ENCODE measurements at places on chromosomes 1 and 21.
A peak's percentile ranks its signal among the peaks of the same experiment; 100 is the strongest.

- DNase-seq, result no peak
Measured at GRCh38 chr21:45618287-45618686, 25.2 kb upstream of the PCBP3 start.

- no peak for DNase-seq
Measured at GRCh38 chr1:44812822-44813543, 4.7 kb downstream of the BTBD19 start.

DNA sequence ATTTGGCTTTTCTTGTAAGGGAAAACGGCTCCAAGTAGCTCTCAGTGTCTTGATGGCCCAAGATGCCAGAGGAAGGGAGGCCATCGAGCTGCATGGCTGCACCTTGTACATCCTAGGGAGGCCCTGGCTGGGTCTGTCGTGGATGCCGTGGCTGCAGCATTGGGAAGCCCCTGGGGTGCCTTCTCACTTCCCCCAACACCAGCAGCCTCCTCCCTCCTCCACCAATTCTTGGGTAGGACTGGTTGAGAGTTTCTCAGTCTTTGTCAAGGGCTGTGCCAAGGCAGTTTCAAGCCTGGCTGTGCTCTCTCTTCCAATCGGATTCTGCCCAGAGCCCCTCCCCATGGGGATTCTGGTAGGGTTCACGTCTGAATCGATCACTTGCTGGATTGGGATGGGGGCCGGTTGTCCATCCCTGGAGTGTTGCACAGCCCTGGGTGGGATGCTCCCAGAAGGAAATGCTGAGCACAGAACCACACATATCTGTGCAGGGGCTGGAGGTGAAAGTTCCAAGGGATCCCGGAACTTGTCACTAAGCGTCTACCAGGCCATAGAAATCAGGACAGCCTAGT lies 14.0 kb upstream of the SPSB1 start:
- no peak for DNase-seq

DNA sequence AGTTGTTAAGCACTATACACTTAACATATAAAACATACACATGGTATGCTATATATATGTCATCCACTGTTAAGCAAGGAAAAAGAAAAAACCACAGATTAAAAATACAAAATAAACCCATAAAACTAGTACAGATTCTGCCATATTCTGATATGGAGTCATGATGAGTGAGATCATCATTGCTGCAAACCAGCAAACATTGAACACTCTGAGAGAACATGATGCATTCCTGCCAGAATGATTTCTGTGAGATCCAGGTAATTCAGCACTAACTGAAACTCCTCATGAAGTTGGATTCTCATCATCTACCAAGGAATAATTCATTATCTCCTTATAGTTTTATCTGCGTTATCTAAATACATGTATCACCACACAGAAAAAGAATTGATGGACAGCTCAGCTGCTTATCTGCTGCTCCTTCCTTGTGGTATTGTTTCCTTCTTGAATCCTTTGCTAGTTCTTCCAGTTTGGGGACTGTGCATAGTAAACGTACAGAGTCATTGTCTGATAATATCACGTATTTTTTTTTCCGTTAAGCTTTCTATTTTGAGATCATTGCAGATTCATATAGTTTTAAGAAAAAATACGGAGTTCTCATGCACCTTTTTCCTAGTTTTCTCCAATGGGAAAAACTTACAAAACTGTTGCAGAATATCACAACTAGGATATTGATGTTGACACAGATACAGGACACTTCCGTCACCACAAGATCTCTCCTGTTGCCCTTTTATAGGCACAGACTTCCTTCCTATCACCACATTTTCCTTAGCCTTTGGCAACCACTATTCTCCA lies 9.3 kb downstream of the RAB4A start:
- DNase-seq, result no peak

- DNase-seq, result no peak
Measured at GRCh38 chr1:11465307-11465706, 13.6 kb upstream of the DISP3 start.

- no peak for DNase-seq
Measured at GRCh38 chr1:168321945-168322344, 41.3 kb downstream of the TBX19 start.

- peak; percentile 62 for DNase-seq
Measured at GRCh38 chr1:17502326-17502778, 37.1 kb upstream of the ARHGEF10L start.

- no peak for DNase-seq
Measured at GRCh38 chr21:31929548-31929947, 56.7 kb downstream of the HUNK start.

DNA sequence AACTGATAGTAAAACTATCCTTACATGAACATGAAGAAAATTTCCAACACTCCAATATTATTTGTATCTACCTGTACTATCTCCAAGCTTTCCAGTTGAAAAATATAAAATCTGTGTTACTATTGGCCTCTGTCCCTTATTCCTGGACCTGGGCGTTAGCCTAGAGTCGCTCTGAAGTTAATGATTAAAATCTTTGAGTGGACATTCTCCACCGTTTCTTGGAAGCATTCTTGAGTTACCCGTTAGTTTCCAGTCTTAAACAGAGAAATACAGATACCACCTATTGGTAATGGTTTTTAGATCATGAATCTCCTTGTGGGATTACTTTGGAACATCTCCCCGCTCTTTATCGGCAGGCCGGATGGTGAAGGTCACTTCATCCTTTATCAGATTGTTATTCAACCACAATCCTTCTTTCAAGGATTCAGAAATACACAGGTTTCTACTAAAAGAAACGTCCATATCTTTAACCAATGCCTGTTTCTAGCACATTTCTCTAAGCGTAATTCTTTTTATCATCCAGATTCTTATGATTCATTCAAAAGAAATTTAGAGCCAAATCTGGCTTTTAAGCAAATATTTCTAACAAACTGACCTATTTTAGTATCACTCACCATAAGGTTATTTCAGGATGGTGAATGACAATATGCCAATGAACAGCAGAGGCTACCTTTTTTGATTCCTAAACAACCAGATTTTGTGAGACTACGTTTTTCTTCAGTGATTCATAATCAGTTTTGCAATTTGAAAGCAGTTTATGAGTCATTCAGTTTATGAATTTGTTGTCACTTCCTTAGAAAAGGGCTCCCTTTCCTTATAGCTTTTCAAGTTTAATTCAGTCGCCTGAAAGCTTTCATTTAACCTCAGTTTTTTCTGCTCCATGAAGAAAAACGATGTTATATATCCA lies 70.2 kb upstream of the ERRFI1 start:
- no peak for DNase-seq

- no peak for DNase-seq
Measured at GRCh38 chr1:191634801-191635508, 523.3 kb upstream of the RGS18 start.

- DNase-seq, result no peak
Measured at GRCh38 chr21:34180826-34181359, 107.5 kb downstream of the MRPS6 start.

- DNase-seq, result no peak
Measured at GRCh38 chr1:86993269-86993985, 79.0 kb downstream of the HS2ST1 start.

DNA sequence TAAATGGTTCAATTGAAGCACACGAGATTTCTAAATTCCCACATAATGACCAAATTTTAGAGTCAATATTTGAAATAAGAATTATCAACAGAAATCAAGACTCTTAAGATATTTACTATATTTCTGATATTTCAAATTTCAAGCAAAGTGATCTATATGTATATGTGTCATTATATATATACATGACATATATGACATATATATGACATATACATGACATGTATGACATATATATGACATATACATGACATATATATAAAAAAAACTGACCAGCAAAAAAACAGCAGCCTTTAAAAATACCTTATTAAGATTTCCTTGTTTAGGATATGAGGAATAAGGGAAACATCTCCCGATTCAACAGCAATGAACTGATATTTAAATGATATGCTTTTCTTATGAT lies 266.2 kb downstream of the FAF1 start:
- DNase-seq, result no peak

DNA sequence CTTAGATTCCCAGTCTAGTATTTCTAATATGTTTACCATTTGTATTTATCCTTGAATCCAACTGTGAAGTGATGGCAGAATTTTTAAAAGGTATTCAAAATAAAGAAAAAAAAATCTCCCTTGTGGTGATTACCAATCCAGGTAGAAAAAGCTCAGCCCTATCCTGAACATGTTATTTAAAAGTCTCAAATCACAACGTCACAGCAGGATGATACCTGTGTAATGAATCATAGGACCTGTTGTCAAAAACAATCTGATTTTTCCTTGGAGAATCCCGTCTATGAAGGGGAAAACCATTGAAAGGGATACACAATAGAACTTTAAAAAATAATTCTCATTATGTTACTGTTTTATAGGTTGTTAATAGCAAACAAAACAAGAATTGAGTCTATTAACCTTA lies 76.9 kb upstream of the LBR start:
- no peak for DNase-seq

DNA sequence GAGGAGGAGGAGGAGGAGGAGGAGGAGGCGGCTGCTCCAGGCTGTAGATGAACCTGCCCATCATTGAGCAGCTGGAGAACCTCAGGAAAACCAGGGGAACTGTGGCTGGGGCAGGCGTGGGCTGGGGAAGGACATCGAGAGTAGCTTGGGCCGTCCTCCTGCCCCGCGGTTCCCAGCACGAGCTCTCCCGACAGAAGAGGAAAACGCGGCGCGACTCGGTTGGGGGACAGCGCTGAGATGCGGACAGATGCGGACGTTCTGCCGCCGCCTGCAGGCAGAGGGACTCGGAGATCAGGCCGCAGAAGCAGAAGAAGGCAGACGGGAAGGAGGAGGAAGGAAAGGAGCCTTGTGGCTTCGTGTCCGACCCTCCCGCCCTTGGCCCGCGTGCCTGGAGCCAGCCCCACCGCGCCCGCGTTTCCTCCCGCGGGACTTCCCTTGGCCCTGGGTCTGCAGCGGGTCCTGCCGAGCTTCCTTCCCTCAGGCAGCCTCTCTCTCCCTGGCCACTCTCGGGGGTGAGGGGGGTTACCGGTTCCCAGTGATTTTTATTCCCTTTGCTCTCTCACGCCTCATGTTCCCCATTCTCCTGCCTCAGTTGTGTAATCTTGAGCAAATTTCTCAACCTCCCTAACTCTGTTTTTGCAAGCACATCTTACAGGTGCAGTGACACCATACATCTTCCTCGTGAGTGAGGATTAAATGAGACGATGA lies 1.7 kb upstream of the TNFRSF9 start:
- DNase-seq, result peak; percentile 3
